Activated T-helper 1 cell treated with anti-CD3 and anti-CD28 coated beads, Interleukin-2, amount 50 U/mL, for 16 hours (primary cell): ENCODE measurements at places on chromosomes 5 and 9.
A peak's percentile ranks its signal among the peaks of the same experiment; 100 is the strongest.

DNA sequence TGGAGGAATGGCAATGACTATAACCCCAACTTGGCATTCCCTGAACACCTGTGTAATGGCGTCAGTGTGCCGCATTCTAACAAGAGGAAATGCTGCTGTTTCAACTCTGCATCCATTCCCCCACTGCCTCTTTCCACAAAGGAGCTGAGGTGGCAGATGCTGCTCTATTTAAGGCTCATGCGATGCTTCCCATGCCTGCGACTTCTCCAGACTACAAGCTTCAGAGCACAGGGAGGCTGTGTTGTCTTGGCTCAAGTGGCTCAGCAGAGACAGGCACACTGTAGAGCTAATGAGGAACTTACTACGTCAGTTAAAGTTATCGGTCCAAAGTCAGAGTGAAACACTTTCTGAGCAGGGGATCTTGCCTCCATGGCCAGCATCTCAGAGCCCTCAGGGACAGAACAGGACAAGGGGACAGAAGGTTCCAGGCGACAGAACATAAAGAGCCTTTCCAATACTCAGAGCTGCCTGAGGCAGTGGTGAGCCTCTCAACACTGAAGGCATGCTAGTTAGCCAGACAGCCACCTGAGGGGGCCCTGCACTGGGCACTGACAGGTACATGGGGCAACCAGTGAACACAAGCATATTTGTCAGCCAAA lies 21.8 kb downstream of the TNIP1 start:
- DNase-seq: no peak

GRCh38 chr5:36878392-36879082 lies 2.0 kb downstream of the NIPBL start:
- no peak for DNase-seq

DNA sequence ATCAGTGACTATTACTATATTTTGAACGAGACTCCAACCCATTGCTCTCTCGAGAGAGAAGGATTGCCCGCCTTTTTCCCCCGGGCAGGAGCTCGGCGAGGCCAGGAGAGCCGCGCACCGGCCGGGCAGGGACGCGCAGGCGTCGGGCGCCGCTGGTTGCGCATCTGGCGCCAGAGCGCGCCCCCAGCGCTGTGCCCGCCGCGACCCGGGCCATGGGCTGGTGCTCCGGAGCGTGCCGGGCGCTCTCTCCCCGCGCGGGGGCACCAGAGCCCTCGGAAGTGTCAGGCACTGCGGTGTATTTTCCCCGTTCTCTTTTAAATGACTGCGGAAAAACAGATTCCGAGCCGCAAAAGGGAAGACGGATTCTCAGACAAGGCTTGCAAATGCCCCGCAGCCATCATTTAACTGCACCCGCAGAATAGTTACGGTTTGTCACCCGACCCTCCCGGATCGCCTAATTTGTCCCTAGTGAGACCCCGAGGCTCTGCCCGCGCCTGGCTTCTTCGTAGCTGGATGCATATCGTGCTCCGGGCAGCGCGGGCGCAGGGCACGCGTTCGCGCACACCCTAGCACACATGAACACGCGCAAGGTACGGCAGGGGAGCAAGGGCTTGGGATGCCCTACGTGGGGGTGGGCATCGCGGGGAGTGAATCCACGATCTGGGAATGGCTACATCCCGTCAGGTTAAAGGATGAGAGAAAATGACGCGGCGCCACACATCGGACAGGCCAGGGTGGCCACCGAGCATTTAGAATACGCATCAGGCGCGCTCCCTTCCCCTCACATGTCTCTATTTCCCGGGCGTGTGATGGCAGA lies 1.1 kb upstream of the NTRK2 start:
- no peak for DNase-seq

- DNase-seq: no peak
These were observed 1.3 kb downstream of the C5orf15 start for GRCh38 chr5:133967124-133967523.

DNA sequence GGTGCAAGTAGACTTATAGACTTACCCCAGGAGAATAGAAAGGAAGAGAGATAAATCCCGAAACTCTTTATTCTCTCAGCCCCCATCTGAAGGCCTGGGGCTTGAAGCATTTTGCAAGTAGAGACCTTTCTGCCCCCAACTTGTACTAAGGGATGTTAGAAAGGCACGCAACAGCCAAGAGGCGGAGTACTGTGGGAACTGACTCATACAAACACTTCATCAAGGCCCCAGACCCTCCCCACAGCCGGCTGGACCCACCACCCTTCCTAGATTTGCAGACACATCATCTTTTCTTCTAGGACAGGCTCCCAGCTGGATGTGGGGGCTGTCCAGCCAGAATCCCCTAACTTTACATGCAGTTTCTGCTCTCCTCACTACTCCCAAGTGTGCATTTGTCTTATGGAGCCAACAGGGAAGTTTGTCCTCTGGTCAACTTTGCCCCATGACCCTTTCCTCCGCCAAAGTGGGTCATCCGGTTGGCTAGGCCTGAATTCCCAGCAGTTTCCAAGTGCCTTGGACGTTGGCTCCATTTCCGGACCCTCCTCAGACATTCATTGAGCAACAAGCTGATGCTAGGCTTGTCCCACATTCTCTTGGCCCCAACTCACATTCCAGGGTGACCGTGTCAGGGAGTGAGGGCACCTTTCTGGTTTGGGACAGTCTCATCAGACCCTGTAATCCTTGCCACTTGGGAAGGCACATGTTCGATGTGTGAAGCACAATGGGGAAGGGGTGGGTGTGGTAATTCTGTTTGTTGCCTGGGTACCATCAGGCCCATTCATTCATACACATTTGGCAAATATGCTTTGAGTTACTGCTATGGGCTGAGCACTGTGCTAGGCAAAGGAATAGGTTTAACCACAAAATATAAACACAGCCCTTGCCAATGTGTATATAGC lies 64.6 kb downstream of the ABLIM3 start:
- no peak for DNase-seq

DNA sequence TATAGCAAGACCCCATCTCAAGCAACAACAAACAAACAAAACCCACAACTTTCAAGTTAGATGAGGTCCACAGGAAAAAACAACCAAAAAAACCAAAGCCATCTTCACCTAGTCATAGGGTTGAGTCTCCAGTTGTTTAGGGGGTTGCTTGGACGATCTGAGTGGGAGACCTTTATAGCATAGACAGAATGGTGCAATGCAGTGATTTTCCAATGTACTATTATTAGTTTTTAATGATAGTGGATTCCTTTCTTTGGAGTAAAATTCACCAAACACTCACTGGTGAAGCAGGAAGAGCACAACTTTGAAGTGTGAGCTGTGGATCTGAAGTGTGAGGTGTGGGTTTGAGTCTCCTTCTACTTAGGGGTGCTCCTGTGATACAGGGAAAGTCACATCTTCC lies 67.0 kb upstream of the KLF9 start:
- DNase-seq: no peak

- no peak for DNase-seq
These were observed 92.1 kb downstream of the RXRA start for GRCh38 chr9:134418354-134418753.

DNA sequence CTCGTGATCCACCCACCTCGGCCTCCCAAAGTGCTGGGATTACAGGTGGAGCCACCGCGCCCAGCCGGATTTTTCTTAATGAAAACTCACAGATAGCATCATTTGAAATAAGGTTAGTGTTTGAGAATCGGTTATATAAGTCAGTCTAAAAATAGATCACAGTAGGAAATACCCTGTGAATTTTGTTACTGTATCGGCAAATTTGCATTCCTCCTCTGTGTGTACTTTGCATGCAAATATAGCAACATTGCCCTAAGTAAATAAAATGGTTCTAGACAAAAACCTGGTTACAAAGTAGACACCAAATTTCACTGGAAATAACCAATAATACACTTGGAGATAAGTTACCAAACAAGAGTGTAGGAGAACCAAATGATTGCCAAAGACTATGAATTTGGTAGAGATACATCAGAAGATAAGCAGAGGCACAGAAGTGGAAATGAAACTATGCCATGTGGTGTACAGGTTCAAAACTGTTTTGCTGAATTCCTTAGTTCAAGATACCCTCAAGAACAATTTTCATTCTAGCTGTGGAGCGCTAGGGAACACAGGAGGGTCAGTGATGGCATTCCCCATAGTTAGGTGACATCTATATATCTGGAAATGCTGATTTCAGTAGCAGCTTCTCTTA lies 58.1 kb downstream of the ICE1 start:
- no peak for DNase-seq

- no peak for DNase-seq
These were observed 220.0 kb upstream of the NR4A3 start for GRCh38 chr9:99601571-99602111.

DNA sequence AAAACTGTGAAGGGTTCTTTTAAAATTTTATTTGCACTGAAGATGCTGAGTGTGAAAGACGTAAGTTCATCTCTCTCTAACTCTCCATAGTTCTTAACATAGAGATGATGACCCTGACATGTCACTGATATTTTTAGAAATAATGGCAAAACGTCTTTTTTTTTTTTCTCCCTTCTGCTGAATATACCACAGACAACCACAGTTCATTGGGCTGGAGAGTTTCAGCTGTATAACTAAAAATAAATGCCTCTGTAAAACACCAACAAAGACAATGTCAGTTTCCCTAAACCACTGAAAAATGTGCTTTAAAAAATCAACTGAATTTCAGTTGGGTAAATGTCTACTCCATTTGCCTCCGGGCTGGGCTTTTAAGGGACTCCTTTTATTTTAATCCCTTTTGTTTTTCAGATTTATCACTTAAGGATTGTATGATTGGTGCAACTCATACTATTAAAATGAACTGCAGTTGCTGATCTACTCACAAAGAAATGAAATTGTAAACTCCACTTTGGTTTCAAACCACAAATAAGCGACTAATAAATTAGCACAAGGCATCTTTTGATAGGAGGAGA lies 830.9 kb upstream of the WWC1 start:
- DNase-seq: no peak

DNA sequence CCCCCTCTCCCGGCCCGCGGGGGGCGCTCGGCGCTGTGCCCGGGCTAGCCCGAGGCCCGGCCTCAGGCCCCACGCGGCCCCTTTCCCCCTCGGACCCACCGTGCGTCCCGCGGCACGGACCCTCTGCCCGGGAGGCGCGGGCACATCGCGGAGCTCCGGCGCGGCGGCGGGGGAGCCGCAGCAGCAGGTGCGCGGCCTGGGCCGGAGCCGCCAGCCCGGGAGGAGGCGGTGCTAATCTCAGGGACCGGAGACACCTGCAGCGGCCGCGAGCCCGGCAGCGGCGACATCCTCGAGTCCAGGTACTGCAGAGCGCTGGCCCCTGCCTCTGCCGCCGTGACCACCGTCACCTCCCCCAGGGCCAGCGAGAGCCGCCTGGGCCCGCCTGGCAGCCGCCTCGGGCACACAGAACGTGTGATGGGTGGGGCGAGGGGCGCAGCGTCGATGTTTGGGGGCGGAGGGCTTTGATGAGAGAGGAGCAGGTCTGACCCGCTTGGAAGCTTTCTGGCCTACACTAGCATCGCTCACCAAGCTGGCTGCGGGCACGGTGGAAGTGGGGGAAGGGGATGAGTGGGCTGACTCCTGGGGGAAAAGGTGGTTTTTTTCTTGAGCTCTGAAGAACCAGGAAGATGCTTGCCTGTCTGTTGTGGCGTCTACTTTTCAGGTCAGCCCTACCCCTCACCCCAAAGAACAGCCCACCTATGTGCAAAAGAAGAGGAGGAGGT lies 524 bp downstream of the CYFIP2 start:
- peak; percentile 32 for DNase-seq

DNA sequence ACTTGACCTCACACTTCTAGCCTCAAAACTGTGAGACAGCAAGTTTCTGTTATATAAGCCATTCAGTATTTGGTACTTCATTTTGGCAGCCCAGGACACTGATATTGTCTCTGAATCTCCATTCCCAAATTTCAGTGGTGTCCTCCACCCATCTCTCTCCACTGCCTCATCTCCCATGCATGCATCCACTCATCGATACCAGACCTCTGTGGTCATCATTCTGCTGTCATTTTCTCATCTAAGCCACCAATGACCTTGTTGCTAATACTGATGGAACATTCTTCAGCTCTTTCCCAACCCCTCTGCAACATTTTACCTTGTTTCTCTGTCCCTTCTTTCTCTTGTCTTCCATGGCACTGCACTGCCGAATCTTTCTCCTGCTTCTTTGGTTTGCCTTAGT lies 221.8 kb downstream of the SNX18 start:
- DNase-seq: no peak

DNA sequence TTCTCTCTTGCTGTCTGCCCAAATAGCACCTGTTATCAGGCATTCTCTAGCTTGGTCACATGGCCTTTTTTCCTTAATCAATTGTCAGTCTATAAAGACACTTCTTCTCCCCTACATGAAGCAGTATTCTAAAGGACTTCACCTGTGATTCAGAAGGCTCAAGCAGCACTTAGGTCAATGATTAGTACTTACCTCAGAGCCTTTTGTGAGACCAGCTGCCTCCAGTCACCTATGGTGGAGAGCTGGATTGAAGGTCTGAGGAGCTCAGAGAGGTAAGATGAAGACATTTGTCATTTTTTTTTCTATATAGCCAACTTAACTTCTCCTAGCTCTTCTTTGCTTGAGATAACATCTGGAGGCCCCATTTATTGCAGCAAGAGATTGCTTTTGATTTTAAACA lies 278.3 kb upstream of the PCSK5 start:
- no peak for DNase-seq

- DNase-seq: no peak
These were observed 111.3 kb upstream of the ABCA1 start for GRCh38 chr9:105039175-105039799.

DNA sequence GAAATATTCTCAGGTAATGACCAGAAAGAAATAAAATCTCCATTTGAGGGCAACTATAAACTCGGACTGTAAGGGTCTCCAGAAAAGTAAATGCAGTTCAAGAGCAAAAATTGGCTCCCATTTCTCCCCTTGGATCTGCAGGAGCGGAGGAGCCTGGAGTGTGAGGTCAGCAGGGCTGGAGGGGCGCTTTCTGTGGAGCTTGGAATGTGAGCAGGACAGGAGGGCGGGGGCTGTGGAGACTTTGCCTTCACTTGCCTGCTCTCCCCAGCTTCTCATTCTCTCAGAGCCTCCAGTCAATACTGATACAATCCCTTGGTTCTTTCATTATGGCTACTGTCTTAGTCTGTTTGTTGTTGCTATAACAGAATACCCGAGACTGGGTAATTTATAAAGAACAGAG lies 162.8 kb upstream of the ANKH start:
- DNase-seq: no peak
